ENCODE measurements at places on chromosomes 1 and 21.

DNA sequence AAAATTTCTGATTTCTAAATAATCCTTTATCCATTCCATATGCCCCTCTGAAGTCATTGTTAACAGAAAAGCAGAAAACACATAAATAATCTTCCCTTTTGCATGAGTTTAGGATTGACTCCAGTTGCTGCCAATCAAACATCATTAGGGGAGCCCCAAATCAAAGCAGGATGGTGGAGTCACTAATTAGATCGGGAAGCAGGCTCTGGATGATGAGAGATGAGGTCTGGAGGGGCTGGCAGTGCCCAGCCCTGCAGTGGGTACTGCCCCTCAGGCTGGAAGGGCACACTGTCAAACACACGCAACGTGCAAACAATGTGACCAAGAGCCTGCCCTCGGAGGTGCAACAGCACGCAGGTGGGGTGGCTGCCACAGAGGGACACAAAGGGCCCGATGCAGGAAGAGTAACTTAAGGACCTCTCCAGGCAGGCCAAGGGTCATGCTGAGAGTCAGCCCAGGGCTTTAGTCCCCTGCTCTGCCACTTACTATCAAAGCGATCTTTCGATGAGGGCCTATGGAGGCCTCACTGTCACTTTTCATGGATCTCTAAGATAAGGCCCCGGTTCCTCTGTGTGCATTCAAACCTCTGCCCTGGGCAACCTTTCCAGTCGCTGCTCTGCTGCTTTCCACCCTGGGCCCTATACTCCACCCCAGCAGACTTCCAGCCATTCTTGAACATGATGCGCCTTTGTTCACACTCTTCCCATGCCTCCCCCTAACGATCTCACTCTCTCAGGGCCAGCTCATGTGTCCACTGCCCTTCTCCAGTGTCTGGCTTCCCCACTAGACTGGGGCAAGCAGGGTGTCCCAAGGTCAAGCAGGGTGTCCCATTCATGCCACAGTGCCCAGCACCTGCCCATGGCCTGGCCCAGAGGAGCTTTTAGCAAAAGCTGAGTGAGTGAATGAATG is 98.9 kb downstream of the DMRTB1 start:
- DNase-seq = no peak

GRCh38 chr1:35298464-35298863 is 30.0 kb downstream of the ZMYM4 start:
- no peak for DNase-seq

DNA sequence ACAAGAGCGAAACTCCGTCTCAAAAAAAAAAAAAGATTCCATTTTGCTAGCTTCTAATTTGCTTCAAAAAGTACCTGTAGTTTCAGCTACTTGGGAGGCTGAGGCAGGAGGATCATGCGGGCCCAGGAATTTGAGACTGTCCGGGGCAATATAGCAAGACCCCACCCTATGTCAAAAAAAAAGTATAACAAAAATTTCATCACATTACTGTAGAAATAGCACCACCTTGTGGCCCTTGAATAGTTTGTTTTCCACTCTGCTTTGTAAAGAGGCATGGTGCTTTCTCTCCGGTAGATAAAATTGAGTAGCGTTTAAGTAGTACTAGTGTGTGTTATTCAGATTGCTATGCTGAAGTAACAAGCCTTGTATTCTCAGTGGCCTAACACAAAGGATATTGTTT is 18.2 kb upstream of the MSTO1 start:
- DNase-seq = no peak

GRCh38 chr1:179241530-179242097 is 12.1 kb upstream of the ABL2 start:
- DNase-seq = no peak

DNA sequence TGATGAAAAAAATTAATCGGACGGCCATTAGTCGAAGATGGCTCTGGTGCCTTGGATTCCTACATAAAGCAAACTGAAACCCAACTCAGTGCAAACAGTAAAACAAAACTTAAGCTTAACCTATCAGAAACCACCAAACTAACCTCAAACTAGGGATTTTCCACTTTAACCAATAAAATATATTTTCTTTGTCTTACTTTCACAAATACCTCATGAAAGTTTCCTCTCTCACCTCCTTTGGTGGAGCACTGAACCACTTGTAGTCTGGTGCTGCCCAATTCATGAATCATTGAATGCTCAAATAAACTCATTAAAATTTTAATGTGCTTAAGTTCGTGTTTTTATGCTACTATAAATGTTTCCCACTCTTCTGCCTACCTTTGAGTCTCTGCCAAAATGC is 7.0 kb downstream of the ADORA3 start:
- DNase-seq = no peak

- no peak for DNase-seq
These were observed 28.3 kb downstream of the DDR2 start for GRCh38 chr1:162660574-162660973.
